ENCODE measurements at places on chromosomes 1 and 21. TPM values are rescaled to one million over a fixed set of nuclear protein-coding genes. Genes with fewer than 3 reads are reported as not detected.

The PSRC1 gene
- 2.8 TPM for total RNA-seq

DNA sequence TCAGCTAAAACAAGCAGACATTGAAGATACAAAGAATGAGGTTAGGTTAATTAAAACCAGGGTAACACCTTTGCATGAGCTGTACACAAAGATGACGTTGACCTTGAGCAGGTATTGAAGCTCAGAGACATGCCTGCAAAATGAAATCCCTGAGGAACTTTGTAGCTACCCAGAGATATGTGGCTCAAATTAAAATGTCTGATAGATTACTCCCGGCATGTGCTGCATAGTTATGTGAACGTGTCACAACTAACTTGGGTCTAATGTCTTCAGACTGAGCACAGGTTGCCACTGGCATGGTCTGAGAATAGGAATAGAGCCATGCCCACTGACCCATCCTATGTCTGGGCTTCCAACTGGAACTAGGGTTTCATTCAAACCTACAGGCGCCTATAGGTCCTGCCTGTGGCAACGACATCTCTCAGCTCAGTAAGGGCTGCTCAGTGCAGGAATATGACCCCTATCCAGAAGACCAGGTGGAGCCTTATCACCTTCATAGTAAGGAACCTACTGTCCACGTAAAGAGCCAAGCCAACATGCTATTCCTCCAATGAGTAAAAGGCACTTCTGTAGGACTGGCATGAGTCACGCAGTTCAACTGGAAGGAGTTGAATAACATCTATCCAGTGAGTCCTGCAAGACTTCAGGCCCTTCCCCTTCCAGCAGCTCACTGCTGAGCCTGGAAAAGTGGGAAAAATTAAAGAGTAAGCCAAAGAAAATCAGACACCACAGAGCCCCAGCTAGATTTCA is 60.7 kb downstream of the PRKAB2 start:
- DNase-seq, result no peak

The NPR1 gene
- 5.9 TPM for total RNA-seq

The SYCP1 gene
- not detected for total RNA-seq

GRCh38 chr1:209831615-209832014 is 3.8 kb downstream of the UTP25 start:
- no peak for DNase-seq

The DCST1 gene
- not detected for total RNA-seq

DNA sequence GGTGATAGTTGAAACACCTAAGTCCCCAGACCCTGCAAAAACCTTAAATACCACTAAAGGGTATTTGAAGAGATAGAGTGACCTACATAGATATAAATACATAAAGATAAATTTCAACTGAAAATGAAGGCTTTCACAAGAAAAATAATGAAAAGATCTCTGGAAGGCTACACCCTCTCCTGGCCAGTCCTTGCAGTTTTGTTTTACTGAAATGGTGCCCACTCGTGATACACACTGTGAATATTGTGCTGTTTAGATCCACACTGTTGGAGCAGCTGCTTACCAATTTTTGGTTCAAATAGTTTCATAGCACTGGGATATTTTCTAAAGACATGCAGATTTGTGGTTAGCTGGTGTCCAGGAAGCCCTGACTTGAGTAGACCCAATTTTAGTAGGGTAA is 31.5 kb upstream of the RNF187 start:
- no peak for DNase-seq

- no peak for DNase-seq
These were observed 654.5 kb downstream of the MATN1 start for GRCh38 chr1:30068787-30069472.

The ARHGEF16 gene
- total RNA-seq, result 0.20 TPM

GRCh38 chr1:224457782-224458144 is 23.2 kb upstream of the WDR26 start:
- DNase-seq, result no peak

DNA sequence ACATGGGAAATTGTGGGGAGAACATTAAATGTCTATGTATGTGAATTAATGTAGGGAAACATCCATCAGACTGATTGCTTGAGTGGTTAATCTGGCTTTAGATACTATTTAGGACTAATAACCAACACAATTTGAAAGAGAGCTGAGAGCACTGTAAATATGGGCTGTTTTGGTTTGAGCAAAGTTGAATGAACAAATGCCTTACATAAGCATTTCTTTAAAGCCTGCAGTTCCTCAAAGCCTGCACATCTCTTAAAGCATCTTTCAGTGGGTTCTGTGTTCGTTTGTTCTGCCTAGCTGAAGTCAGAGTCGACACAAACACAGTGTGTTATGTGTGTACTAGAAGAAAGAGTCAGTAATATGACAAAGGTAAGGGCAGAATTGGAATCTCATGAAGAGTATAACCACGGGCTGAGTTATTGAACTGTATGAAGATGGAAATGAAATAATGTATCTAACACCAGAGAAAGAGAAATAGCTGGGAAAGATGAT is 350.0 kb downstream of the SIPA1L2 start:
- DNase-seq, result no peak

The LAX1 gene
- not detected for total RNA-seq

DNA sequence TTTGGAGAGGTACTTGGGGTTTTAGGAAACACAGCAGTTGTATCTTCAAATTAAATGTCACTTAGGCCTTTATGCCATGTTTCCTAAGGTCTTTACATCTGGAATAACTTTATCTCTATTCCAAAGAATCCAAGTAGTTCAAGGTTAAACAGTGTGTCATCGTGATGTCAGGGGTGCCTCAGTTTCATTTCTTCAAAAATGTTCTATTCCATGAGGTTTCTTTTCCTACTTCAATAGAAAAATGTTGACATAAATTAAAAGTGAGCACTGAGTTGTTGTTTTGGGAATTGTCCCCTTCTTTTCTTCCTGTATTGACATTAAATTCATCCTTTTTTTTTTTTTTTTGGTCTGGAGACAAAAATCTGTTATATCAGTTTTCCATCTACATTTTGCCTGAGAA is 160.6 kb upstream of the C21orf91 start:
- no peak for DNase-seq

DNA sequence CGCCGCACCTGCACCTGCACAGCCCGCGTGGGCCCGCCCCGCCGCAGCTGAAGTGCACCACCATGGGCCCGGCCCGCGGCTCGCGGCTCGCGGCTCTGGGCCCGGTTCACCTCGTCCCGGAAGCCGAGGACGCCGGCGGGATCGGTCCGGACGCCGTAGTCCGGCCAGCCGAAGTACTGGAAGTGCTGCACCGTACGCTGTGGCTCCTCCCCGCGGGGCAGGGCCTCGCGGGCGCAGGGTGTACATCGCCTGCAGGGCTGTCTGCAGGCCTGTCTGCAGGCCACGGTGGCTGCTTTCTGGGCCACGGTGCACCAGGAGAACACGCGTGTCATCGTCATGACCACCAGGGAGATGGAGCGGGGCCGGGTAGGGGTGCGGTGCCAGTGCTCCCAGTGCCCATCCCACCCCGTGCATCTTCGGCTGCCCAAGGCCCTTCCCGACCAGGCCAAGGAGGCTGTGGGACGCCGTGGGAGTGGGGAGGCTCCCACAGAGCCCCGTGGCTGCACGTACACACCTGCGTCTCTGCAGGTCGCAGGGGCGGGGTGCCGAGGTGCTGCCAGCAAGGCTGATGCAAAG is 6.7 kb downstream of the RNF223 start:
- DNase-seq, result no peak

Measured in lung microvascular endothelial cell (primary cell).